ENCODE measurements at places on chromosomes 5 and 9.

DNA sequence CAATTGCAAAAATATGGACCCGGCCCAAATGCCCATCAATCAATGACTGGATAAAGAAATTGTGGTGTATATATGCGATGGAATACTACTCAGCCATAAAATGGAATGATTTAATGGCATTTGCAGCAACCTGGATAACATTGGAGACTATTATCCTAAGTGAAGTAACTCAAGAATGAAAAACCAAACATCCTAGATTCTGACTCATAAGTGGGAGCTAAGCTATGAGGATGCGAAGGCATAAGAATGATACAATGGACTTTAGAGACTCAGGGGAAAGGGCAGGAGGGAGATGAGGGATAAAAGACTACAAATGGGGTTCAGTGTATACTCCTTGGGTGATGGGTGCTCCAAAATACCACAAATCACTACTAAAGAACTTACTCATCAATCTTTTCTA, 247.6 kb upstream of the FBXL7 start:
- DNase-seq = no peak

GRCh38 chr5:80152778-80153177, 103.1 kb downstream of the SERINC5 start:
- no peak for DNase-seq

- DNase-seq = no peak
These were observed 13.9 kb downstream of the CDH10 start for GRCh38 chr5:24630918-24631317.

DNA sequence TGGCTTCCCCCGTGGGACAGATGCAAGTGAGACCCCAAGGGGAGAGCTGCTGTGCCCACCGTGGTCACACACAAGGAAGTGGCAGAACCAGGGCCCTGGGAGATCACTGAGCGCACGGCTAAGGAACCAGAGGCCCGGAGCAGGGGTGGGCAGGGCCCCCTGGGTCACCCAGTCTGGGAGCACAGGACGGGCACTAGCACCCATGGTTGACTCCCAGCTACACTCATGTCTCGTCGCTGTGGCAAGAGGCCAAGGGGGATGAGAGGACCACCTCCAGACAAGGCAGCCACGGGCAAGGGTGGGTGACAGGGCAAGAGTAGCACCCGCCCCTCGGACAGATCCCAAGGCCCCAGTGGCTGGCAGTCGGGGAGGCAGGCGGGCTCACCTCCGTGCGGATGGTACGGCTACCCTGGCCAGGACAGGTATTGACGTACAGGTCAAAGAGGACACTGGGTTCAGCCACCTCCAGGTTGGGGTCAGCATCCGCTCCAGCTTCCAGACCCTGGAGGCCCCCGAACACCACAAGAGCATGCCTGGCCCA, 5.1 kb downstream of the ENDOG start:
- no peak for DNase-seq

DNA sequence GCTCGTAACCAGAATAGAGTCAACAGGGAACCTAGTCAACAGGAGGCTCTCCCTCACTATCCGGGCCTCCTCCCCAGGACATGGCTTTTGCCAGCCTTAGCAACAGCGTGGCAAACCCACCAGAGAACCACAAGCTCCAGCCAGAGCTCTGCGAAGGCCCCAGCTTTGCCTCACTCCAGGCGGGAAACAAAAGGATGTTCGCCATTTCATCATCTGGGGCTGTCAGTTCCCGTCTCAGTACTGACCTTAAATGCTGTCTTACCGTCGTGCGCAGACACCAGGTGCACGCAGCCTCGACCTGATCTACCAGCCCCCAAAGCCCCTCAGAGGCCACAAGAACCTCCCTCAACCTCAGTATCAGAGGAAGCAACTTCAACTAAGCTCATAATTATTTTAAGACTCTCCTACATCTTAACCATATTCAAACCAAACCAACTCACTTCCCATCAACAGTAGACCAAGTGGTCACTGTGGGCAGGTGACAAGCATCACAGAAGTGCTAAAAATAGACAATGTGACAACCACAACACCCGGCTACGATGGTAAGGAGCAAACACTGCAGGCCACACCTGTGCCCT, 71.4 kb downstream of the SEMA4D start:
- no peak for DNase-seq

GRCh38 chr9:98018347-98018746, 35.2 kb downstream of the ANP32B start:
- no peak for DNase-seq

GRCh38 chr9:113511856-113512761, 48.6 kb downstream of the RGS3 start:
- peak; percentile 79 for DNase-seq

Measured in hepatic stellate cell (primary cell).